Right renal cortex interstitium (tissue), 3 donors: ENCODE measurements at places on chromosomes 12 and 14. TPM values are rescaled to one million over a fixed set of nuclear protein-coding genes. Genes with fewer than 3 reads are reported as not detected.

The NDRG2 gene
- polyA plus RNA-seq: 174 TPM

The TEP1 gene
- polyA plus RNA-seq: 18.4 TPM

The CEP170B gene
- polyA plus RNA-seq: 8.1 TPM

The RNFT2 gene
- polyA plus RNA-seq: 4.8 TPM

The FOXG1 gene
- polyA plus RNA-seq: 0.33 TPM

DNA sequence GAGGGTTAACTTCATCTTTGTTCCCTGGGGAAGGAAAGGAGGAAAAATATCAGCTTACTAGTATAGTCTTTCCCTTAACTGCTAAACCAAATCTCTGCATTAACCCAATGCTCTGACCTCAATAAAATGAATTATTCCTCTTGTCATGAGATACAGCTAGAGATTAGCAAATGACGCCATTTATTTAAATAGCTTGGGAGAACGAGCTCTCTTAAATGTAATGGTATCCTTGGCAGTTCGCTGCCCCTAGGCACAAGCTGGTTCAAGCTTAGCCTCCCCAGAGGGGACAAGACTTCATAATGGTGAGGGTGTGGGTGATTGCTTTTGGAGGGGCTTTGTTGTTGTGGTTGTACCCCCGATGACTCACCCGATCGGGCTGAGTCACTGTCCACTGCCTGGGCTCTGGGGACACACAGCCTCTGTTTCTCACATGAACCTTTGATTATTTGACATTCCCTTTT lies 19.6 kb downstream of the FNTB start:
- DNase-seq: no peak

GRCh38 chr12:58068706-58069105 lies 127.3 kb downstream of the ATP23 start:
- no peak for DNase-seq

DNA sequence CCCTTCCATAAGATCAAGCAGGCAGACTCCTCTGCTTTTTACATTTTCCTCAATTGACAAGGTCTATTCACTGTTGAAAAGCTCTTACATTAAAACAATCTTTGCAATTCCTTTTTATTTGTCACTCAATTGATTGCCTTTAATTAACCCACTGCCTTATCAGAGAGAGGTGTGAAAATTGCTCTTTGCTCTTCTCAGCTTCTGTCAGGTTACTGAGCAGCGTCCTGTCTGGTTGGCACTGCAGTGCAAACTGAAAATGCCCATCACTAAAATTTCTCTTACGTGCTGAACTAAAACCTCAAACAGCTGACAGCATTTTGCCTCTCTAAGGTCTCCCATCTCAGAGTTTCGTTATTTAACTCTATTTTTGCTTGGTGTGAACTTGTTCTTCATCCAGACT lies 504.1 kb upstream of the ATXN7L3B start:
- DNase-seq: no peak

DNA sequence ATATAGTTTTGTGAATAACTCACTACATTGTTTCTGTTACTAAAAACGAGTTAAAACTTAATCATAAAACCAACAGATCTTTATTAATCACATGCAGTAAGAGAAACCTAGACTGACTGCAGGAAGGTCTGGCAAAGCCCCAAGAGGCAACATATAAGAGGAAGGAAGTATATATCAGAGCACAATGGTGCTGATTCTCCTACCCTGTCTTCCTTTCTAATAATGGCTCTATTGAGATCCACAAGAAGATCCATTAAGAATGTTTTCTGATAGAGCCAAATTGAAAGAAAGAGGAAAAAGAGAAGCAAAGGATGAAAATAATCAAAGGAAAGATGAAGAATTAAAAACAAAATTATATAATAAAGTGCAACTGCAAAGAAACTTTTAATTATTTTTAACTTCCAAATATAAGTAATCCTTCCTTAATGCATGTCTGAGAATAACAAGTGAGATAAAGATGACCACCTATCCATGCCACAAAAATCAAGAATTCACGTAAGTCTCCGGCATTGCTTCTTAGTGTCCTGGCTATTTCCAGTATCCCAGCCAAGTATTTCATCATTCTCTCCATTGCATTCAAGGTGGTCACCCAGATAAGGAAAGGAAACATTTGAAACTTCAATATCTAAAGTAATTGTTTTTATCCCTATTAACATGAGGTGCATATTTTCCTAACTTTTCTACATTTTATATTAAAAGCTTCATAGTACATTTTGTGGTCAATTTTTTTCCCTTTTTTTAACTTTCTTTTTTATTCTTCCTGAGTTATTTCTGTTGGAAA lies 62.2 kb downstream of the SOX5 start:
- no peak for DNase-seq

DNA sequence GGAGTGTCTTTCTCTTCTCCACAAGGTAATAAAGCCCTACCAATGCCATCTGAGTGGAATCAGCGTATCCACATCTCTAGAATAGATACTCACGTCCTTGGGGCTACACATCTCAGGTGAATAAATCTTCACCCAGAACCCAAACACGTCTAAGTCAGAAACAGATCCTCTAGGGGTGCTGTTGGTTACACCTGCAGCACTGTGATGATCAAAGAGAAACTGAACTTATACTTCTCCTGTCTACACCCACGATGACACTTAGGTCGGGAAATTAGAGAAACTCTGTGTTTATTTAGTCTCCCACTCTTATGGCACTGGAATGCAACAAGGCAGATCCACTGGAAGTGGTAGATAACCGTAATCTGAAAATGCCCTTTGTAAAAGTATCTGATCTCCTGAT lies 46.2 kb downstream of the WIF1 start:
- DNase-seq: no peak

GRCh38 chr12:1872001-1872400 lies 46.5 kb downstream of the CACNA2D4 start:
- no peak for DNase-seq

DNA sequence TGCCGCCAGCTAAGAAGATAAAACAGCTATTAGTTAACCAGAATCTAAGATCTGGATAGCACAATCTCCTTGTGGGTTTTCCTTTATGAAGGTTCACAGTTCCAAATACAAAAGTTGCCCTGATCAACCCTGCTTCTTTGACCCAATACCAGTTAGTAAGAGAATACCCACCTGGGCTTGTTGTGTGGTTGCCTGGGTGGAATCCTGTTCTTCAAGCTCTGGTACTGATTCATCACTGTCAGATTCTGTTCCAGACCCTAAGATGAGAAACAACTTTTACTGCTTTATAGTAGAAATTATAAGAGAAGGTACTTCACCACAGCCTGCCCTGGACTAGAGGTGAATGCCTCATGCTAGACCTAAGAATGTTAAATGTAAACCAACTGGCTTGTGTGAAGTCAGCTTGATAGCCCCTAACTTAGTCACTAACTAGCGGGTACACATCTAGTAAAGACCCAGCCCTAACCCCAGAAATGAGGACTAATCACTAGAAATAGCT lies 10.6 kb downstream of the NACA start:
- no peak for DNase-seq

DNA sequence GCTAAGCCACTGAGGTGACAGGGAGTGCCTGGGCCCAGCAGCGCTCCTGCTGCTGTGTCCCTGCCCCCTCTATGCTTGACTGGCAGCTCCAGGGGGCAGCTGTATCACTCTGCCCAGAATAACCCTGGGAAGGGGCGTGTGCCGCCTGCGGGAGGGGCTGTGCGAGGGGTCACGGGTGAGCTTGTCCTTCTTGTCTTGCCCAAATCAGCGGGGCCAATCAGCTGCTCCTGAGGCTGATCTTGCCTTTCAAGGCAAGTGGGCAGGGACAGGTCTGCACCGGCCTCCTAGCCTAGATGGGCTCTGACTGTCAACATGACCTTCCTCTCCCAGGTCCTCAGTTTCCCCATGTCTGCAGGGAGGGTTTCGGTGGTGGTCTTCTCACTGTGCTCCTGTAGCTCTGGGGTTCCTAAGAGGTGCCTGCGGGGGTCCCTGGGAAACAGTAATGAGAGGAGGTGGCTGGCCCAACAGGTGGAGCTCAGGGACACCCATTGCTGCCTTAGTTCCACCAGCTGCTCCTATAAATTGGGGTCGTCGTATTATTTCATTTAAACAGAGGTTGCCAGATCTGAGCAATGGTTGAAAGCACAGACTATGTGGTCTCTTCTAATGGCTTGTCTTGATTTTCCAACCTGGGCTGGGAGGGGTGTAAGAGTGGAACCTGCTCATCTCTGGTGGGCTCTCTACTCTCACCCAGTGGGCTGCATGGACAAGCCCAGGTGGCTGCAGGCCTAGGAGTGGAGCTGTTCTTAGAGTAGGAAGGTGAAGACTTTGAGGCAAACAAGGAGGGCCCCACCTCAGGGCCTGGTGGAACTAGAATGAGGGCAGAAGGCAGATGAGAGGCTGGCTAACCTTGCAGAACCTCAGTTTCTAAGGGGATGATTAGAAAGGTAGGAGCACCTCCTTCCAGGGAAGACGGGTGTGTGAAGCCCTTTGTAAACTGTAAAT lies 11.7 kb downstream of the RTL1 start:
- no peak for DNase-seq

GRCh38 chr14:54617467-54617866 lies 50.5 kb downstream of the SAMD4A start:
- no peak for DNase-seq

DNA sequence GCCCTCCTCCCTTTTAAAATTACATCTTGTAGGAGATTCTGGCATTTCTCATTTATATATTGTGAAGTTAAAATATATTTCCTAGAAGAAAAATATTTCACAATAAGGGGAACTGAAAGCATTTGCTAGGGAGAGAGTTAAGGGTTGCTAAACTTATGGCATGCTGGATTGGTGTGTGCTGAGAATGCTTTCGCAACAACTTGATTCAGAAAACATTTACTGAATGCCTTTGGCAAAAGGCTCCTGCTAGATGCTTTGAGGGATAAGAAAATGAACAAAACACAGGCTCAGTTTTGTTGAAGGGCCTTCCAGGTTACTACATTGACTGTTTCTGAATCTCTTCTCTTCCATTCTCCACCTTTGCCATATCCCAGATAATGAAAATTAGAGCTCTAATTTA lies 67.5 kb downstream of the DIP2B start:
- DNase-seq: no peak

DNA sequence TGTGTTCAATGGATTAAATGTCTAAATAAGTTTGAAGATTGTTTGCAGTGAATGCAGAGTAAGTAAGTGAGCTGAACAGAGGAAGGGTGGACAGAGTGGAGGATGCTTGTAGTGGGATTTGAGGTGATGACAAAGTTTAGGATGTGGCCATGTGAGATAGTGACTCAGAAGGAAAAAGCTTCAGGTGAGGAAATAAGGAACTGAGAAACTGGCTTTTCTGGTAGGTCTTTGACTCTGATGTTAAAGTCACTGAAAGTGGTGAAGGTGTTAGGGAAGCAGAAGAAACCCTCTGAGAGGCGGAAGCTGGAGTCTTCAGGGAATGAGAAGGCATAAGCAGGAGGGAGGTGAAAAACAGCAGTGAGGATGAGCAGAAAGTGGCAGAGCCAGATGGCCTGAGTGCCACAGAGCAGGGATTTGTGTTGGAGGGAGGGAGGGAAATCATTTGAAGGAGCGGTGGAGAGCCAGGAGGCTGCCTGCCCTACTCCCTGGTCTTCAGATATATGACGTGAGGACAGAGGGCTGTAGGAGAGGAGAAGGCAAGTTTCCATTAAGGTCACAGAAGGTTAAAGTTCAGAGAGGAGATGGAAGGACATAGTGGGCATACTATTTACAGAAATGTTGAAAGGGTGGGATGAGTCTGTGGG lies 24.8 kb downstream of the RGS6 start:
- DNase-seq: no peak

DNA sequence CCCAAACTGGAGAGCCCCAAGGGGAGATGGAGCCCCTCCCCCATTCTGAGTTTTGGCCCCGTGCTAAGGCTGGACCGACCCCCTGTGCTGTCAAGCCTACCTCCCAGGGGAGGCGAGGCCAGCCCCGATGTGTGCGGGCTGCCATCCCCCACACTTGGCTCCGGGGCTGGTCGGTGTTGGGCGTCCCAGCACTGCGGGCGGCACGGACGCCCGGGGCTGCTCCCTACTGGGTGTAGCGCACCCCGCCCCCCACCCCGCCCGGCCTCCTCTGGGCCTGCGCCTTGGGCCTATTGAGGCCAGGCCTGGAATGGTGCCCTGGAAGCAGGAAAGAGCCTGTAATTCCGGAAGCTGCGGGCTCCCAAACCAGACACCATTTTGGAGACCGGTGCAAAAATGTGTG lies 2.6 kb downstream of the DCAF4 start:
- DNase-seq: no peak

GRCh38 chr14:61107869-61108493 lies 126.9 kb downstream of the SLC38A6 start:
- DNase-seq: no peak
